ENCODE measurements at places on chromosomes 4 and X.

DNA sequence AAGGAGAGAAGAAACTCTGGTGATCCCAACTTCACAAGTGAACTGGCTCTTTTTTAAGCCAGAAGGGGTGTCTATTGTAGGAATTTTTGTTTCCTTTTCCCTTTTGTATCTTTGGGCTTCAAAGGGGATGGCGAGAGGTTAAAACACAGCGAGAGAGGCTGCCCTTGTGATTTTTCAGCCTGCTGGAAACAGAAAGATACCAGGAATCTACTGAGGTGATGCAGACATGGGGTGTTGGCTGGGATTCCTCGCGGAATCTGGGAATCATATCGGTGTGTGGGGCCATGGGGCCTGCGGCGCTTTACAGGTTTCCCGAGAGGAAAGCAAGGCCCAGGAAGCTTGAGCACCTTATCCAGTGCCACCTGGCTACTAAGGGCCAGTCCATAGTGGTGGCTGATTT lies 99.4 kb upstream of the STX18 start:
- DNase-seq, result no peak

DNA sequence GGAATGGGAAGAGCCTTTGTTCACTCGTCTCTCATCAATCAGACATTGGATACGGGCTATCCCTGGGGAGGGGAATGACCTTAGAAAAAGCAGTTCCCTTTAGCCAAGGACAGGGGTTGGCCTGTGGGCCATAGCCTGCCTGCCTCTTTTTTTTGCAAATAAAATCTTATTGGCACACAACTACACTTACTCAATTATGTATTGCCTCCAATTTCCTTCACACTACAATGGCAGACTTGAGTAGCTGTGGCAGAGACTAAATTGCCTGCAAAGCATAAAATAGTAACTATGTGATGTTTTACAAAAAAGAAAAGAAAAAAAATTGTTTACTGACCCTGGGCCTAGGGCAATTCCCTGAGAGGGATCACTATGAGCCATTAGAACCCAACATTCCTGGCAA lies 23.4 kb downstream of the PPP1R2C start:
- DNase-seq, result no peak

GRCh38 chrX:794311-794710 lies 163.7 kb downstream of the SHOX start:
- DNase-seq, result no peak

DNA sequence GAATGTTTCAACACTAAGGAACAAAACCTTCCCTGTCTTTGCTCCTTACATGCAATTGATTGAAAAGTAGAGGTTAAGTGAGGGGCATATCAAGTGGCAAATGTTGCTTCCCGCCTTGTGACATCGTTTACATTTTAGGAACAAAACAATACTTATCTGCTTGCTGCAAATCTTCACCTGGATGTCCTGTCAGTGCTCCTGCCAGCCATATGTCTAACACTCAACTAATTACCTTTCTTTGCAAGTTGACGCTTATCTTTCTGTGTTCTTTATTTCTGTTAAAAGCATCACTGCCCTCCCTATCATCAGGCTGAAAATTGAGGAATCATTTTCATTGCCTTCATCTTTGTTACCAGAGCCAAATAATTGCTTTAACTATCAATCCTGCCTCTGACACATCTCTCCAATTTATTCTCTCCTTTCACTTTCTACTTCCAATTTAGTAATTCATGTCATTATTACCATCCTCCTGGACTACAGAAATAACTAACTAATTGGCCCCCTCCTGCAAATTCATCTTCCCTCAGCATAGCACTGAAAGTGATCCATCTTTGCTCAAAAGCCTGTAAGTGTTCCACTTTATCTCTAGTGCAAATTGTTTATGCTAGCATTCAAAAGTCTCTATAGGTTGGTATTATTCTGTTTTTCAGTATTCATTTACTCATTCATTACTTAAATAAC lies 298.7 kb upstream of the ATOH1 start:
- DNase-seq, result no peak

- no peak for DNase-seq
These were observed 98.7 kb downstream of the GLUD2 start for GRCh38 chrX:121146059-121146628.

- DNase-seq, result no peak
These were observed 917.1 kb downstream of the RAPGEF2 start for GRCh38 chr4:160019936-160020335.

DNA sequence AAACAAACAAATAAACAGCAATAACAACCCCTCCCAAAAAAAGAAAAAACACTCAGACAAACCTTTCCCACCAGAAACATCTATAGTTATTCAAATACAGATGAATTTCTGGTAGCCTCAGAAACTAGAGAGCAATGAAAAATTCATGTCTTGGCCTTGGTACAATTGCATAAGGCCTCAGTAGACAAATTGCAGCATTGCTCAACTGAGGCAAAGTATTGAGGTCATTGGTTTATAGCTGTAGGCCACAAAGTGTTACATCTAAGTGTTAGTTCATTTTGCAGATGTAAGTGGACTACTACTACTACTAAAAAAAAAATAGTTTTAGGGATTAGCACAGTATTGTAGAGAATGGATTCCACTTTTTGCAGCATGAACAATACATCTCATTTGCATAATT lies 2268.3 kb downstream of the ARAP2 start:
- DNase-seq, result no peak

DNA sequence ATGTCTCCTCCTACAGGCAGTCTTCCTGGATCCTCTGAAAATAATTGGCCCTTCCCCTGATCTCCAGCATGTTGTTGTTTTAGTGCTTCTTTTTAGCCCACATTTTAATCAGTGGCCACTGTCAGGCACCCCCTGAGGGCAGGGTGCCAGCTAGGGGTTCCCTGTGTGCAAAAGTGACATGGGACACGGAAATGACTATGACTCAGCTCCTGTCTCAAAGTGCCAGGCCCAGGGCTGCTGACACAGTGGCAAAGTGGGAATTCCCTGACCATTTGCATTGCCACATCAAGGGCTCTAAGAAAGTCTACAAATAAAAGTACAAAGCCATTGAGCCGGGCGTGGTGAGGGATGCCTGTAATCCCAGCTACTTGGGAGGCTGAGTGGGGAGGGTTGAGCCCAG lies 24.8 kb downstream of the HMX1 start:
- no peak for DNase-seq

GRCh38 chr4:161466316-161466715 lies 697.5 kb downstream of the FSTL5 start:
- DNase-seq, result no peak

DNA sequence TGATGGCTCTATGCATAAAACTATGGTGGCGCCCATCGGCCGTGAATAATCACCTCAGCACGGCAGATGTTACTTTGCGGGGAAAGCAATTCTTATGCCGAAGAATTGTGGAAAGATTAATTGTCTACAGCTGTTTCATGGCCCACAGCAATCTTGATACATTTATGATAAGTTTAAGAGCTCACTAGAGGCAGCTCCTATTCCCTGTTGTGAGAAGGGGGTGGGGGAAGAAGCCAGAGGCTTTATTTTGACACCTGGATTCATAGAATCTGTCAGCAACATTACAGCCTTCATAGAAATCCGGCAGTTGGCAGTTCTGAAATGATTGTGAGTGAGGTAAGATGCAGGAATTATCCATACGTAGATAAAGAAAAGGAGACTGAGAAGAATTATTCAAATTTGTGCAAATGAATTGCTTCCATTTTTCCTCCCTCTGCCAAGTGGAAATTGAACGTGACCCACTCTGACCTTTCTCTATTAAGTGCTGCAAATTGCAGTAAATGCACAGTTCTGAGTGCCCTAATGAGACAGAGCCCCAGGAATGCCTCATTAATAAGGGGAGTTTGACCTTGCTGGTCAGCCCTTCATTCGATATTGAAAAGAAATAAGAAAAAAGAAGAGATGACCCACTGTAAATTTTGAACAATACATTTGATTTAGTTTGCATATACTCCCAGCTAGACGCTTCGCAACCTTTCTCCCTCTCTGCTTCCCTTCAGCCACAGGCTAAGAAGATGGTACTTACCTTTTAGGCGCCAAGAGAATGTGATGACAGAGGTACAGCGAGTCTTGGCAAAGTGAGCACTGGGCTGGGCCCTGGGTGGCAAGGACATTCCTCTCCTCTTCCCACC lies 188.8 kb downstream of the GPAT3 start:
- DNase-seq, result no peak

- DNase-seq, result no peak
These were observed 1.2 kb upstream of the TMEM144 start for GRCh38 chr4:158208963-158209640.

- DNase-seq, result no peak
These were observed 87.3 kb upstream of the ANXA3 start for GRCh38 chr4:78464265-78464664.

DNA sequence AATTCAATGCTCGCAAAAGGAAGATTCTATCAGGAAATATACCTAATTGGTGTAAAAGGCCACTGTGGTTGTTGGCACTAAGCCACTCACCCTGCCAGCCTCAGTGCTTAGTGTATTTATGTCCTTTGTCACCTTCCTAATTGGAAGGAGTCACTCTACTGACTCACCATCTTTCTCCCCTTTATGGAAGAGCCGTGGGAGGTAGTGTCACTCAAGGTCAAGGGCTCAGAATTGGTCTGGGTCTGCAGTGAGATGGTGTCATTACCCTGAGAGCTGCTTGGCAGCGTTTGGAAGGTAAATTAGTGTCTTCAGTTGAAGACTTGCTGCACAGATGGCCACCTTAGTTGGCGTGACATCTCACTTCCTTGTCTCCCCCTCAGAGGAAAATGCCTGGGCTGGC lies 41.7 kb upstream of the CDKN2AIP start:
- DNase-seq, result no peak

GRCh38 chr4:145541346-145541745 lies 59.7 kb downstream of the SMAD1 start:
- no peak for DNase-seq

GRCh38 chrX:155745792-155746191 lies 133.0 kb upstream of the TMLHE start:
- DNase-seq, result no peak

DNA sequence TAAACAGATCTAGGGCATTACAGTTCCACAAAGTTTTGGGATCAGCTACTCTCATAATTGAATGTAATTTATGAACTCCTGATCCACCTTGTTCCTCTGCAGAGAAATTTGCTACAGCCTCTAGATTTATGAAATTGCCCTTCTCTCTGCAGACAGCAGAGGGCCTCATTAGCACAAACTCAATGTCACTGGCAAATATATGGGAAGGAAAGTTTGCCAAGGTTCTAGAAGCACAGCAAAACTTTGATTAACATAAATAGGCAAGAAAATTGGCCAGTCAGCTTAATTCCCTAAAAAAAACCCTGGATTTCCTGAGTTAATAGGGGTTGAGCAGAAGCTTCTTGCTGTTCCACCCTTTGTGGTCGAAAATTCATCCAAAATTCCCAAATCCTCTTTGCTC lies 31.5 kb downstream of the PRPS1 start:
- no peak for DNase-seq

- no peak for DNase-seq
These were observed 69.7 kb downstream of the FANCB start for GRCh38 chrX:14802943-14803710.

DNA sequence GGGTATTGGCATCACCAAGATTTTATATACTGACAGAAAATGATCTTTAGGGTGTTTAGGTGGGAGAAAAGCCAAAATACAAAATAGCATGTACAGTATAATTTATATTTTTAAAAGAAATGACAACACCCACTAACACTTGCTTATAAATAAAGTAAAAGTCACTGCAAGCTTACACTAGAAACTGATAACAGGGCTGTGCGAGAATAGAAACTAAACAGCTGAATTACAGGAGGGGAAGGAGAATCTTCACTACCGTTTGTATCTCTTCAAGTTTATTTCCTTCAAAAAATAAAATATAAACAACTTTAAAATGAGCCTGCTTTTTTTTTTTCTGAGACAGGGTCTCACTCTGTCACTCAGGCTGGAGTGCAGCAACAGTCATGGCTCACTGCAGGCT lies 22.8 kb downstream of the GRSF1 start:
- no peak for DNase-seq

- no peak for DNase-seq
These were observed 342.0 kb downstream of the GBA3 start for GRCh38 chr4:23034731-23035130.

DNA sequence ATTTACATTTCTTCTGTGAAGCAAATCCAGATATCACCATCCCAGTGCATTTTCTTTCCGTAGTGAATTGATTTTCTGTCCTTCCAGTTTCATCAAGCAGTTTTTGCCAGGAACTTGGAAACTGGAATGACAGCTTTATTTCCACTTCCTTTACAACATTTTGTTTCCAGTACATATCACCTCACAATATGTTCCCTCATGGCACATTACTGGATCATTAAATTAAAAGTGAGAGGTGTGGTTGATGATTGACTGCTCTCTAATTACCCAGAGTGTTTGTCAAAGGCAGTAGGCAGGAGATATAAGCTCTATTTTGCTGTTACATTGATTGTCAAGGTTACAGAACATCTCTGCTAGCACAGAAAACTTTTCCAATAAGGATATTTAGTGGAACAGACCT lies 22.3 kb upstream of the ACE2 start:
- DNase-seq, result no peak

DNA sequence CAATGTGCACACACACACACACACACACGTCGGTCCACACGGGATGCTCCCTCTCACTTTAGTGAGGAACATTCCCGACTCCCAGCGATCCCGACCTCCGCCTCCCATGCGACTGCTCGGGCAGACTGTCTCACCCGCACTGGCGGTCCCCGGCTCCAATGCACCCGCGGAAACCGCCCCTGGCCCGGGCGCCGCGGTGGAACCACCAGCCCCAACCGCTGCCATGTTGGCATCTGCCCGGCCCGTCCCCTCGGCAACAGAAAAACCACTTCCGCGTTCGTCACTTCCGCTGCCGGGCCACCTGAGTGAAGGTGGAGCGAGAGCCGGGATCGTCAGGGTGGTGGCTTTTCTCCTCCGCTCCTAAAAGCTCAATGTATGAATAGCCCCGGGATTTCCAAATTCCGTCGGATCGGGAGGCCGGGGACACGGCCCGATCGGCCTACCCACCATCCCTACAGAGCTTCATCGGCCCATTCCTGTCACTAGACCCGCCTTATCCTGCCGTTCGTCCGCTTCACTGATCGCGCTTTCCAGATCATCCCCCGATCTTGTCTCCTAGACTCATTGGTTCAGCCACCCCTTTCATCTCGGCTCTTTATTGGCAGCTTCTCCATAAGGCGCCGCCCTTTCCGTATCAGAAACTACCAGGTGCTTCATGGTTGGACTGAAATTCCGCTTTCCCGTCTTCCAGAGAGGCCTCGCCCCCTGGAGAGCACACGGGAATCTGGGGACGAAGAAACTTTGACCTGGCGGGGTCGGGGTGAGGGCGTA lies at the start of gene SLC35A2:
TSS of gene SLC35A2 (minus strand) at position 235 of the 771 bp plus-strand sequence. CDS start at position 225, 10 bp downstream.
- peak; percentile 90 for DNase-seq

GRCh38 chr4:8342651-8343261 lies 73.2 kb downstream of the HTRA3 start:
- no peak for DNase-seq

GRCh38 chr4:56979421-56980072 lies 851 bp downstream of the POLR2B start:
- peak; percentile 22 for DNase-seq

Data from CD4-positive, alpha-beta memory T cell (primary cell).